ENCODE measurements at places on chromosomes 12 and 14.

- DNase-seq = no peak
Measured at GRCh38 chr14:100525615-100526014, 61.6 kb downstream of the BEGAIN start.

- DNase-seq = no peak
Measured at GRCh38 chr12:10634427-10634826, 21.0 kb upstream of the MAGOHB start.

DNA sequence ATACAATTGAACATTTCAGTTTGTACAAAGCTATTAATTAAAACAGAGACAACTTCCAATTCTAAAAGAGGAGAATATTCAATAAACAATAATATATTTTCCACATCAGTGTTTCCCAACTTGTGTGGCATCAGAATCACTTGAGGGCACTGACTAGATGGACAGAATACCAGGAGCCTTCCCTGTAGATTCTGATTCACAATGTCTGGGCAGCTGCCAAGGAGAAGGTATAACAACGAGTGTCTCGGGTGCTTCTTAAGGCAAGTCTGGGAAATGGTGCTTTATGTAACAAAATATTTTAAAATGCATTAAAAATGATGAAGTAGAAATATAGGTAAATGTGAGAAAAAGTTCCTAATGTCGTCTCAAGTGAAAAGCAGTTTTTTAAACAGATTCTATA, 26.2 kb downstream of the GALC start:
- DNase-seq = no peak

DNA sequence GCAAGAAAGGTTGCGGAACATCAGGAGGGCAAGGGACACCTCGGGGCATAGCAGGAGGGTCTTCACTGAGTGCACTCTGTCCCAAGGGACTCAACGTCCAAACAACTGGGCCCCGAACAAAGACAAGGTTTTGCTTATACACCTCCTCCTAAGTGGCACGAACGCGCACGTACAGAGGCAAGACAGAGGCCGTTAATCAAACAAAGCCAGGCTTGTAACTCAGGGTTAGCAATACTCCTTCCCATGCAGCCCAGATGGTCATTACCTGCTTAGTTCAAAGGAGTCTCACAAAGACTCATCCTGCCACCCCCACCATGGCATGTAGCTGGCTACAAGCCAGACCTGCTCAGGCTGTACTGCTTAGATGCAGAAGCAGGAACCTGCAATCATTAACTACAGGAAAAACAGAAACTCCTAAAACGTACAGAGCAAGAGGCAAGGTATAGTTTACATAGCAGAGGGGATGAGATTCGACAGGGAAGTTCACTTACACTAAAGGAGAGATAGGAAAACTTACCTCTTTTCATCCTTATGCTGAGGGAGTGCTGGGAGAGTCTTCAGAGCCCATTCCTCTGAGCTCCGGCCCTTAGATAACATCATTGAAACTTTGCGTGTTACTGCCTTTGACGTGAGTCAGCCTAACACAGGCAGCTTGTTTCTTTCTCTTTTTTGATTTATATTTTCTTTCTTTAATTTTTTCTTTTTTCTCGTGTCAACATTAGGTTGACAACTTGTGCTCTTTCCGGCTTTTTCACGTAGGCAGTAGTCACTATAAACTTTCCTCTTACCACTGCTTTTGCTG, 1319.1 kb downstream of the TMEM121 start:
- peak; percentile 29 for DNase-seq

GRCh38 chr14:33792009-33792719, 158.7 kb downstream of the EGLN3 start:
- DNase-seq = no peak

GRCh38 chr12:96719660-96720362, 187.2 kb upstream of the NEDD1 start:
- no peak for DNase-seq

DNA sequence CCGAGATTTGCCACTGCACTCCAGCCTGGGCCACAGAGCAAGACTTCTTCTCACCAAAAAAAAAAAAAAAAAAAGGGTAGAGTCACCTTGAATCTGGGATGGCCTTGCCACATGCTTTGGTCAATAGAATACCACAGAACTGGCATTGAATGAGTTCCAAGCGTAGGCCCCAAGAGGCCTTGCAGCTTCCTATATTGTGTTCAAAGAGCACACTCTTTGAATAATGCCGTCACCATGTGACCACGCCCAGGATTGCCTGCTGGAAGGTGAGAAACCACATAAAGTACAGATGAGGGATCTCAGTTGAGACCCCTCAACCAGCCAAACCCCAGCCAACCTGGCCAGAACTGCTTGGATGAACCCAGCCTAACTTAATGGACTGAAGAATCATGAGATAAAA, 239.2 kb upstream of the AMIGO2 start:
- no peak for DNase-seq

DNA sequence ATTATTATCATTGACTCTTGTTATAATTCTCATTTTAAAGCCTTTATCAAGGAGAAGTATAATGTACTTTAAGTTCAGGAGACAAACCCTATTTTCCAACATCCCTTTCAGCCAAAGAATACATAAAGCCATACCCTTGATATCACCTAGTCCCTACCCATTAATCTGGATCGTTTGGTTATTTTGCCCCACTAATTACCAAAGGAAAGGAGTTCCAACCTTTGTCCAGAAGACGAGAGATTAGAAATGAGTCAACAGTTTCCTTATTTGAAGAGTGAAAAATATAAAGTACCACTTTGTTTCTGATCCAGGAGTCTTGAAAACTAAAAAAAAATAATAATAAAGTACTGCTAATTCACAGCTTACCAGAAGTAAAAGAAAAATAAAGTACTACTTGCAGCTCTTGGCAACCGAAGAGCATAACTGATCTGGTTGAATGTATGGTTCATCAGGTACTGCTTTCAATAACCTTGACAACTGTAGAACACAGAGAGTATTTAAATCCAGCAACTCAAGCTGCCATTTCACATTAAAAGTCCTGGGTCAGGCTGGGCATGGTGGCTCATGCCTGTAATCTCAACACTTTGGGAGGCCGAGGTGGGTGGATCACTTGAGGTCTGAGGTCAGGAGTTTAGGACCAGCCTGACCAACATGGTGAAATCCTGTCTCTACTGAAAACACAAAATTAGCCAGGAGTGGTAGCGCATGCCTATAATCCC, 33.7 kb downstream of the LIMA1 start:
- DNase-seq = no peak

- DNase-seq = no peak
Measured at GRCh38 chr14:102616799-102617198, 24.4 kb downstream of the RCOR1 start.

DNA sequence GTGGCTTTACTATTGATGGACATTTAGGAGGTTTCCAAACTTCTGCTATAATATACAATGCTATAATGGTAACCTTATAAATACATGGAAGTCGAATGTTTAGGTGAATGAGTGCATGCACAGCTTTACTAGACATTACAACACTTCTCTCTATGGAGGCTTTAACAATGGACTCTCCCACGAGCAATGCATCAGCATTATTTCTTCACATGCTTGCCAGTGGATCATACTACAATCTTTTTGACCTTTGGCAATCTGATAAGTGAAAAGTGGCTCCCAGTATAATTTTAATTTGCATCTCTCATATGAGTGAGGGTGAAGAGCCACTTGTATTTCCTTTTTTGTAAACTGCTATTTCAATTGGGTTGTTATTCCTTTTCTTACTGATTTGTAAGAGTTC, 18.2 kb downstream of the RDH12 start:
- no peak for DNase-seq

GRCh38 chr12:13304924-13305323, 108.4 kb downstream of the EMP1 start:
- DNase-seq = no peak

- DNase-seq = no peak
Measured at GRCh38 chr12:88299567-88300101, 157.5 kb downstream of the TMTC3 start.

GRCh38 chr14:99524091-99524661, 43.0 kb downstream of the CCNK start:
- no peak for DNase-seq

DNA sequence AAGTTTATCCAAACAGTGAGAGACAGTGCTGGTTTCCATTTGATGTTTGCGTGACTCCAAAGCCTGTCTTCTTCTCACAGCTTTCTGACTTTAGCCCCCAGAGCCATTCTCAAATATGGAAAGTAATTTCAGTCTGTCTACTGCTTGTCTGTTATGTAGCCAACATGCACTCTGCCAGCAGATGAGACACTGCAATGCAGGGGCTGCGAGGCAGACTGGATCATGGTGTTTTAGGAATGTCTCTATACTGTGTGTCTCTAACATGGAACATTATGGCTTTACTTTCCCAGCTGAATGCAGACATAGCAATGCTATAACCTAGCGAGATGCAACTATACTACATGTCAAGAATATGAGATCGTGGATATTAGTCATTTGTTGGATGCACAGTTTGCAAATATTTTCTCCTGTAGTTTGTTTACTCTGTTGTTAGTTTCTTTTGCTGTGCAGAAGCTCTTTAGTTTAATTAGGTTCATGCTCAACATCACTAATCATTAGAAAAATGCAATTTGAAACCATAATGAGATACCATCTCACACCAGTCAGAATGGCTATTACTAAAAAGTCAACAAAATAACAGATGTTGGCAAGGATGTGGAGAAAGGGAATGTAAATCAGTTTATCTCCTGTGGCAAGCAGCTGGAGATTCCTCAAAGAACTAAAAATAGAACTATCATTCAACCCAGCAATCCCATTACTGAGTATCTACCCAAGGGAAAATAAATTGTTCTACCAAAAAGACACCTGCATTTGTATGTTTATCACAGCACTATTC, 235.8 kb upstream of the TMTC1 start:
- DNase-seq = no peak

DNA sequence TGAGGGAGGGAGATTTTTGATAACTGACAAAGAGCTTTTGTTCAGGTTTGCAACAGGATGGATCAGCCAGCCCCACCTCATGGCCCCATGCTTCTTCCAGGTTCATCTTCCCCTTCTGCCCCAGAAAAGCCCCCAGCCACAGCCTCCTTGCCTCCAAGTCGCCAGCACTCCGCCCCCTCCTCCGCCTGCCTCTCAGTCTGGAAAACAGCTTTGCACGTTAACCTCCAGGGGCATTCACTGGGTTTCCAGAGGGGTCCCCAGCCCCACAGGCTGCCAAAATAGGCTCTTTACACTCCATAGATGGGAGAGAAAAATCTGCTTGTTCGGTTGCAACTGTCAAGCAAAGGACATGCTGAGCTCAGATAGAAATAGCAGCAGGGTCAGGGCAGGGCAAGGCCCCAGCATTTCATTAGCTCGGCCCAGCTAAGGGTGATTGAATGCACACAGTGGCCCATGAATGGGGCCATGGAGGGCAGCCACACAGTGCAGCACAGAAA, 253.6 kb downstream of the ZFP36L1 start:
- DNase-seq = no peak

- DNase-seq = no peak
Measured at GRCh38 chr12:109920261-109920780, 20.2 kb downstream of the TCHP start.

DNA sequence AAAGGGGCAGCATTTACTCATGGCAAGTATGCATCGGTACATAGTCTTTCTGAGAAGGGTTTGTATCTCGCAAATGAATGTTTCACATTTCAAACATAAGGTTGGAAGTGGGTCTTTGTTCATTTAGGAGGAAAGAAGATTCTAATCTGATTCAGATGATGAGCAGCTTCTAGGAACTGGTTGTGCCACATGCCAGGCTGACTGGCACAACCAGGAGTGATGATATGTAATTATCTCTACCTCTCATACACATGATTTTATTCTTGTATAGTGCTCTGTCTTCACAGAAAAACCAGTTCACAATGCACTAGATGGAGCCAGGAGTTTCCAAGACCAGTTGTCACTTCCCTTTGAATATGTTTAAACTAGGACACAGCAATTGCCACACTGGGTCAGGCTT, 13.7 kb upstream of the BEST3 start:
- DNase-seq = no peak

GRCh38 chr14:79544698-79545070, 666.6 kb downstream of the DIO2 start:
- no peak for DNase-seq

DNA sequence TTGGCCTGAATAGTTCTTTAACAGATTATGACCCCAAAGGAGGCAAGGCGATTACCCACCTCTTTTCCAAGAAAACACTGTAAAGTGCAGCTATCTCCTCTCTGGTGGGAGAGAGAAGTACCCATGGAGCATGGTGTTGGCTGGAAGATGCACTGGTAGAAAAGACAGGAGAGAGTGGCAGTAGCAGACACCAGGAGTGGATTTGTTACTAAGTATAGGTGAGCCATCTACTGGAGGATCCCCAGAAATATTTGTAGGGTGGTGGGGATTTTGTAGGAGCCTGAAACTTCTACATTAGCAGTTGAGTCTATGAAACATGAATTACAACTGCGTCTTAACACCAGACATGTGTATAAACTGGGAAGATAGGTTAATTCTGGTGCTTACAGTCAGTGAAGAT, 148.0 kb downstream of the SLC38A4 start:
- no peak for DNase-seq

All from stimulated activated CD8-positive, alpha-beta memory T cell treated with anti-CD3 and anti-CD28 coated beads, Interleukin-7, amount 100 ng/mL, for 4 hours (primary cell).